Central memory CD4-positive, alpha-beta T cell (primary cell): ENCODE measurements at places on chromosomes 16 and 17.

- no peak for DNase-seq
These were observed 255.1 kb downstream of the MAP2K6 start for GRCh38 chr17:69669441-69670178.

DNA sequence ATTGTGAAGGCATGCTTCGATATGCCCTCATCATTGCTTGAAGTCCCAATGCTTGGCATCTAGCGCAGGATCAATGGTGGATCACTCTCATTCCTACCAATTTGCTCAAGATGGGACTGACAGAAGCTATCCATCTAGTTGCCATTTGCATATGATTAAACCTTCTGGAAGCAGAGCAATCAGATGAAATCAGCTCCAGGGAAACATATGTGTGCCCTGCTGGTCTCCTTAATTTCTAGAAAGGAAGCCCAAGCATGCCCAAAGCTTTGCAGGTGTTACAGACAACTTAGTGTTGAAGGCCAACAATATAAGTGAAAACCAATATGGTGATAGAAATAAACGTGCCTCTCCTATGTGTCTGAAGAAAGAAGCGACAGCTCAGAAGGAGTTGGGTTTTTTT, 350.0 kb upstream of the ERCC4 start:
- no peak for DNase-seq

DNA sequence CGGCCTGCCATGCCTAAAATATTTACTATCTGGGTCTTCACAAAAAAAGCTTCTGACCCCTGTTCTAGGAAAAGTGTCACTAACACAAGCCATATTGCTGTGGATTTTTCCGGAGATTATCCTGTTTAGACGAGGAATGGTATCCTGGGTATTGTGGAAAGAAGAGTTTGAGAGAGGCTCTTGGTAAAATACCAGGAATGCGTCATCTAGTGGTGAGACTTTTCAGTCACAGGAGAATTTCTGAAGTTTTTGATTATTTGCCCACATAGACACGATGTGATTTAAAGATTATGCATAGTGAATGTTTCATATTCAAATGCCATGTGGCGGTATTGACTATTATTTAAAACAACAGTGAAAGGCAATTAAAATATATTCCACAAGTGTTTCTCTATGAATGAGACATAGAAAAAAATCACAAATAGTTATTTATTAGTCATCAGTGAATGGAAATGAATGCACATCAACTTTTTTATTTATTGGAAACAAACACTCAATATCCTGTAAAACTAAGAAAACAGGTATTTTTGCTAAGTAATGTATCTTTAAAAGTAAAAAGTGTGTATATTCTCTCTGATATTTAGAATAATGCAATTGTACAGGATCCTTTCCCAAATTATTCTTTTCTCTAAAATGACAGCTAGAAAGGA, 7.8 kb downstream of the KRT28 start:
- DNase-seq: no peak

- DNase-seq: no peak
These were observed 217.7 kb downstream of the CCDC182 start for GRCh38 chr17:57527221-57528057.

- DNase-seq: no peak
These were observed at the start of gene TBX4 for GRCh38 chr17:61452301-61453290. TSS of gene TBX4 (plus strand) at chr17:61452422. CDS start at chr17:61456491, 4,069 bp downstream.

DNA sequence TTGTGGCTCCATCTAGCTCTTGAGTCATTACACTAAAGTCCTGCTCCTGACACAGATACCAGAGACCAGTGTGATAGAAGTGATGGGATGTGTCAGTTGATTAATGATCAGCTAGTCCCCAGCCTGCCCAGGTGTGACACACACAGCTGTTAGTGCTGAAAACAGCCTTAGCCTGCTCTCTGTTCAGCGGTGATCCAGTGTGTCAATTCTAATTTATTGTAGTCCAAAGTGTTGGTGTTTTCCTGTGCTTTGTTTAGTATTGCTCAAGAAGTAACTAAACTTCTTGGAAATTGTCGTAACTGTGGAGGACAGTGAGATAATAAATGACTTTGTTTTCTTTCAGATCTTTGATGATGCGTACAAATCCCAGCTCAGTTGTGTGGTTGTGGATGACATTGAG, 92.3 kb downstream of the WNT3 start:
- no peak for DNase-seq

DNA sequence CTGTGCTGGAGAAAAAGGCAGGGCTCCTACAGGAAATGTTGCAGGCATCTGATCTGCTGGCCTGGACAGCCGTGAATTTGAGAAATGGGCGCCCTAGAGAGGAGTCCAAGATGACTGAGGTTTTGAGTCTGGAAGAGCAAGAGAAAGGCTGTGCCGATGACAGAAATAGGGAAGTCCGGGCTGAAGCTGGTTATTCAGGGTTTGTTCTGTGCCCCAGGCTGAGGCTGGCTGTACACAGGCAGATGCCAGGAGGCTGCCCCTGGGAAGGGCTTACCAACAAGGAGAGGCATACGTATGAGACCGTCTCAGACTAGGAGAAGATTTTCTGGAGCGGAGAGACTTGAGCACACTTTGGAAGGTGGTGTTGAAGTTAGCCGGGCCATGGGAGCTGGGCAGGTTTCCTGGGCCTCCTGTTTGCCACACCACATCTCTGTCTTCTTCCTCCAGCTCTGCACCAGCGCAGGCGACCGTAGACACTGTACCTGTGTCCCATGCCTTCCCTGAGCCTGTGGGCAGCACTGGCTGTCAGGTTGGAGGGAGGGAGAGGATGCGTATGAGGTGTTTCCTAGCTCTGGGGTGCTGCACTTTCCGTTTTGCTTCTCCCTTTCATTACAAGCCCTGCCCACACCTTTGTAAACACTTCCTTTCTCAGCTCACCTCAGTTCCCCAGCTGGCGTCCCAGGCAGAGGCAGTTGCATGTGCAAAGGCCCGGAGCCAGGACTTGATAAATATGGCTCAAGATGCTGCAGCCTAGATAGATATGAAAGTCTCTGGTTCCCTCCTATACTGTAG, 80.8 kb downstream of the SPECC1 start:
- no peak for DNase-seq

- no peak for DNase-seq
These were observed 1.7 kb downstream of the ARHGDIA start for GRCh38 chr17:81869221-81870130.

DNA sequence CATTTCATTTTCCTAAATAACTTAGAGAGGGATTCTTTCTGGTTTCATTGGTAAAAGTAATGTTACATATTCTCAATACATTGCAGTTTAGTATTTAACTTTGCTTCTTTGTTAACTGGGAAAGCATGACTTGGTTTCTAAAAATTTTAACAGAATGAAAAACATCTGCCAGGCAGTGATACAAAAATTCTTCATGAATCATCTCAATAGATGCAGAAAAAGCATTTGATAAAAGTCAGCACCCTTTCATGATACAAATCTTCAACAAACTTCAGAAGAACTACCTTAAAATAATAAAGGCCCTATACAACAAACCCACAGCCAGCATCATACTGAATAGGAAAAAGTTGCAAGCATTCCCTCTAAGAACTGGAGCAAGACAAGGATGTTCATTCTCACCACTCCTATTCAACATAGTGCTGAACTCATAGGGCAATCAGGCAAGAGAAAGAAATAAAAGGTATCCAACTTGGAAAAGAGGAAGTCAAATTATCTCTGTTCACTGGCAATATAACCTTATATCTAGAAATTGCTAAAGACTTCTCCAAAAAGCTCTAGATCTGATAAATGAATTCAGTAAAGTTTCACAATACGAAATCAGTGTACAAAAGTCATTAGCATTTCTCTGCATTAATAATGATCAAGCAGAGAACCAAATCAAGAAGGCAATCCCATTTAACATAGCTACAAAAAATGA, 50.4 kb downstream of the SLFN5 start:
- no peak for DNase-seq

- DNase-seq: no peak
These were observed 139.6 kb downstream of the HS3ST3A1 start for GRCh38 chr17:13462146-13462545.

GRCh38 chr17:71441098-71441497, 679.7 kb upstream of the SOX9 start:
- DNase-seq: no peak

GRCh38 chr17:41957031-41957868, 9.3 kb upstream of the CNP start:
- no peak for DNase-seq

- DNase-seq: no peak
These were observed 981 bp downstream of the GLG1 start for GRCh38 chr16:74605746-74606520.

GRCh38 chr17:48030531-48030930, 7.1 kb downstream of the COPZ2 start:
- DNase-seq: no peak

DNA sequence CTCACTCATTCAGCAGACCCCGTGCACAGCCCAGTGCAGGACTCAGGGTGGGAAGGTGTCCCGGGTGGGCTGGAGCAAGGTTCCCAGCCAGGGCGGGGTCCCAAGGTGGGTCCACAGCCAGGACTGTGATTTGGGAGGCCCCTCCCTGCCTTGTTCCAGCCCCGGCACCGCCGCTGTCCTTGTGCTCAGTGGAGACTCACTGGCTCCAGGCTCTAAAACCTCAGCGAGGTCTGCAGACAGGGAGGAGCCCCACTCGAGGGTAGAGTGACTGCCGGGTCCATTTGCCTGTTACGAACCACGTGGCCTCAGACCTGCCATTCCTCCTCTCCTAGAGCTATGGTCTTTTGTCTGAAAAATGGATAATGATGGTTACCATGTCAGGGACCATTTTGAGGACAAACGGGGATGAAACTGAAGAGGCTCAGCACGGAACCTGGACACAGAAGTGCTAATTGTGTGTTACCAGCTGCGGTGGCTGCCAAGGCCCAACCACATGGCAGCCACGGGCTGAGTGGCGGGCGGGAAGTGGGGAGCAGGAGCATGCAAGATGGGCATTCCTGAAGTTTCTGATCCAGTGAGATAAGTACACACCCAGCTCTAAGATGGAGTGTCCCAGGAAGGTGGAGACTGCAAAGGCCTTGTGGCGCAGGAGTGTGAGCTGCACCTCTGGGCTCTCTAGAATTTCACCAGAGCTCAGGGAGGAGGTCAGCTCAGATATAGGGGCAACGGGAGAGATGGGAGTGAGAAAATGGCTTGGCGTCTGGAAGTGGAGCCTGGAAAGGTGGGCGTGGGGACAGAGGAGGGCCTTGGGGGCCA, 317.6 kb downstream of the SEC14L1 start:
- no peak for DNase-seq

DNA sequence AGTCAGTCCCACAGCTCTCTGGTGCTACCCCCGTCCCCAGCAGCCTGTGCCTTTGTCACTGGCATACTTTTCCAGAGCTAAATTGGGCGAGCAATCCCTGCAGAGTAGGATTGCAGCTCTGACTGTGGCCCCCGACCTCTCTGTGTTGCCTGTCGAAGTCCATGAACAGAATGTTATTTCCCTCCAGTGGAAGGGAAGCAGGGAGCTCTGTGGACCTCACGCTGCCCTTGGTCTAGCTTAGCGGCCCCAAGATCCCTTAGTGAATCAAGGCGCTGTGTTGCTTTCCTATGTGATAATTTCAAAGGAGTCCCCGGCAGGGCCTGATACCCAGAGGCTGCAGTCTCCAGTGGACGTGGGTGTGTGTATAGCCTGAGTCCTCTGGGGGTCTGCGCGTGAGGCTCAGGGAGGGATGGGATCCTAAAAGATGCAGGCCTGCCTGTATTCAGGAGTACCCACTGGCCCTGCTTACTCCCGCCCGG, 15.5 kb upstream of the CD300A start:
- no peak for DNase-seq

DNA sequence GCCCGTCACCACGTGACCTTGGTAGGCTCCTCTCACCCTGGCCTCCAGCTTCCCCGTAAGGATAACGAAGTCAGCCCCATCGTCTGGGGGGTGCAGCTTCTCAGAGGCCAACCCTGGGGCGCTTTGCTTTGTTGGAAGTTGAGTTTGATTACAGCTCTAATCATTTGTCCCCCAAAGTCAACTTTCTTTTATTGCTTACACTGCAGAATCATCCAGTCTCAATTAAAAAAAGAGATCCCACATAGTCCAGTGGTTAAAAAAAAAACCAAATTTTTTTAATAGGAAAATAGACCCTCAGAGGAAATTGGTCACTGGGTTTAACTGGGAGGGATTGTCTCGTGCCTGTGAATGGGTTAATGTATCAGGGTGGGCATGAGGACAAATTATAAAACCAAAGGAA, 7.8 kb upstream of the GPRC5C start:
- DNase-seq: no peak
